ENCODE measurements at places on chromosomes 11 and 22.

- DNase-seq, result no peak
Measured at GRCh38 chr11:10639350-10639749, 54.2 kb downstream of the IRAG1 start.

DNA sequence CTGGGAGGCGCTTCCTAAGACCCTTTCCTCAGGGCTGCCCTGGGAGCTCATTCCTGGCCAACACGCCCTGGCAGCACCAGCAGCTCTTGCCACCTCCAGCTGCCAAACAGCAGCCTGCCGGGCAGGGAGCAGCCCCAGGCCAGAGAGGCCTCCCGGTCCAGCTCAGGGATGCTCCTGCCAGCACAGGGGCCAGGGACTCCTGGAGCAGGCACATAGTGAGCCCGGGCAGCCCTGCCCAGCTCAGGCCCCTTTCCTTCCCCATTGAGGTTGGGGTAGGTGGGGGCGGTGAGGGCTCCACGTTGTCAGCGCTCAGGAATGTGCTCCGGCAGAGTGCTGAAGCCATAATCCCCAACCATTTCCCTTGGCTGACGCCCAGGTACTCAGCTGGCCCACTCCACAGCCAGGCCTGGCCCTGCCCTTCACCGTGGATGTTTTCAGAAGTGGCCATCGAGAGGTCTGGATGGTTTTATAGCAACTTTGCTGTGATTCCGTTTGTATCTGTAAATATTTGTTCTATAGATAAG is 7.6 kb downstream of the SLC39A13 start:
- no peak for DNase-seq

DNA sequence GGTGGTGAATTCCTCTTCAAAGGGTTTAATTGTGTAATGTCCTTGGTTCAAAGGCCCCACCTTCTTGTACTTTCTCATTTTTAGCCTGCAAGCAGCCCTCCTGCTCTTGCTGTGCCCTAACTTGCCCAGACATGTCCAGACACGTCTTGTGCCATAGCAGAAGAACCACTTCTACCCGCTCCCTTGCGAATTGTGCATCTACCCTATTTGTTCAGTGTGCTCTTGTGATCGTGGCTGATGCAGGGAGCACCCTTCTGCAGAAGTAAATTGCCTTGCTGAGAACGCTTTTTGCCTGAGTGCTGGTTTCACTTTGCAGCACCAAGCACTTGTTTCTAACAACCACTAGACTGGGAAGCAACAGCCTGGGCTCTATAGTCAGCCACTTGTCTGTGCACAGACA is 249.4 kb downstream of the SBF2 start:
- DNase-seq, result no peak

DNA sequence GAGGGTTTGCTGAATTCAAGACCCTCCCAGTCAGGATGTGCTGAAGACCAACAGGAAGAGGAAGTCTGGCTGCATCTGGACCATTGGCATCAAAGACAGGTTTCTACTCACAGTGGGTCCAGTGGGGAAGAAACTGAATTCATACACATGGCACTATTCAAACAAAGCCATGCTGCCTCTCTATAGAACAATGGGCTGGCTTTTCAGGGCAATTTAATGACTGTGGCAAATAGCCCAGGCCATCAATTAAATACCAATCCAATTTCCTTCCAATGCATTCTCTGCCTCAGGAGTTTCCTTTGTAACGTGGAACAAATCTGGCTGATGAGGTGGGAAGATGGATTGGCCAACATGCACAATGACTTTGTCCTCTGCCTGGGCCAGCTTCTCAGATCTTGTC is 98.6 kb downstream of the SEZ6L start:
- no peak for DNase-seq

Data from stimulated activated naive CD4-positive, alpha-beta T cell (primary cell).